ENCODE measurements at places on chromosomes 5 and 9.

DNA sequence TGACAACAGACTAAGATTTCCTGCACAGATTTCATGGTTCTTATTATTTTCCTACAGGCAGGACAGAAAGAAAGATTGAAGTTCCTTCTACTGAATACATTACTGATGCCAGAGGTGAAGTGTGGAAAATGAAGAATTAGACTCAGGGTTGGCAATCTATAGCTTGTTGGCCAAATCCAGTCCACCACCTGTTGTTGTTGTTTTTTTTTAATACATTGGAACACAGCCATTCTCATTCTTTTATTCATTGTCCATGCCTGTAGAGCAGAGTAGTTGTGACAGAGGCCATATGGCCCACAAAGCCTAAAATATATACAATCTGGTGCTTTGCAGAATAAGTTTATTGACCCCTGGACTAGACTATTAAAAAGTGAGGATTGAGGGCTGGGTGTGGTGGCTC is 5.8 kb upstream of the PLPPR1 start:
- DNase-seq, result no peak

DNA sequence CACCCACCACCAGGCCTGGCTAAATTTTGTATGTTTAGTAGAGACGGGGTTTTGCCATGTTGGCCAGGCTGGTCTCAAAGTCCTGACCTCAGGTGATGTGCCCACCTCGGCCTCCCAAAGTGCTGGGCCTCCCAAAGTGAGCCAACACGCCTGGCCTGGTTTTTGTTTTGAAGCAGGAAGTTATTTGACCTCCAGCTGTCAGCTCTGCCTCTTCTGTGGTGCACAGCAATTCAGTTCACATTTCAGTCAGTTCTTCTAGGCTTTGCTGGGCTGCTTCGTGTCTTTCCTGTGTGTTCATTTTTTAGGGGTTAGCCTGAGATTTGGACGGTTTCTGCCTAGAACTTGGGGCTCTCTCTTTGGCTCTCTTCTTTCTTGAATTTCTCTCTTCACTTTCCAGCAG is 8.9 kb downstream of the LCN1 start:
- no peak for DNase-seq

GRCh38 chr5:73967347-73967746 is 341.4 kb downstream of the ARHGEF28 start:
- no peak for DNase-seq

DNA sequence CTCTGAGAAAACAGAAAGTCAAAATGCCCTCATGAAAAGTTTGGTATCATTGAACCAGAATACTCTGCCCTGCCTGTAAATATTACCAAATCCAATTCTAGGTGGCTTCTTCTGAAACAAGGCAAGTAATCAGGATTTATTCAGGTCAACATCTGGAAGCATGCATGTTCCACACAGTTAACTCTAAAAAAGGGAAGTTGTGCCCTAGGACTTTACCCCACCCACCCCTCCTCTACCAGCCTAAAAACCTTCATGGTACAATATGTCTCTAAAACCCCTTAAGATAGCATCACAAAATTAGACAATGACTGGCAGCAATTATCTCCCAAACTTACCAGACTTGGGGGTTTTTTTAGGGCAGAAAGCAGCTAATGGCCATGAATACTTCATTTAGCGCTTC is 414.8 kb upstream of the SLC30A5 start:
- no peak for DNase-seq

DNA sequence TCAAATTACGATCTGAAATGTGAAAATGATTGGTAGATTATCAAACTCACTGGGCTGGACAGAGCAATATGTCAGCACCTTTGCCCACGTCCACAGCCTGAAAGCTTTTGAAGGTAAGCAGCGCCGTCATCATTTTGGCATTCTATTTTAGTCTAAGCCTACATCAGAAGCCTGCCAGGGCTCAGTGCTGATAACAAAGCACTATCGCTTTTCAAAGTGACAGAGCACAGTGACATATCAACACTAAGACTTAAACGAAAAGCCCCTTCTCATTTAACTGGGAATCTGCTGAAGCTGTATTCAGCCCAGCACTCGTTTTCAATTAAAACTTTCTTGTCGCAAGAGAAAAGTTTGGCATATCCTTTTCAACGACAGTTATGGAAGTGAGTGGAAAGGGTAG is 1076.3 kb downstream of the PTPRD start:
- peak; percentile 4 for DNase-seq

Measured in astrocyte of the hippocampus (primary cell).